ENCODE measurements at places on chromosomes 12 and 14.

DNA sequence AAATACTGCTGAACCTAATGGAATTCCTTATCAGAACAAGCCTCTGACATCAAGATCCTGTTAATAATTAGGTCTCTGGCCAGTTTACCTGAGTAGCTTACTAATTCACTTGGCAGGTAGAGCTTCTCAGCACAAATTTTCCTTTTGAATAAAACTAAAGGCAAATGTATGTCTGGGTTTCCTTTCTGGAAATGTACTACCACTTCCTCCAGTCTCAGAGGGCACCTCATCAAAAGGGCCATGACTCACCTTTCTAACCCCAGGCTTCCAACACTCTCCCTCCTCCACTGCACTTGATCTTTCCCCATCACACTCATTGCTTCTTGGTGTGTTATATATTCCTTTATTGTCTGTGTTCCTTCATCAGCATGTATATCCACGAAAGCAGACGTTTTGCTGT lies 90.5 kb downstream of the SLC2A13 start:
- no peak for DNase-seq

GRCh38 chr14:50666772-50667683 lies 1.1 kb downstream of the SAV1 start:
- DNase-seq = no peak

DNA sequence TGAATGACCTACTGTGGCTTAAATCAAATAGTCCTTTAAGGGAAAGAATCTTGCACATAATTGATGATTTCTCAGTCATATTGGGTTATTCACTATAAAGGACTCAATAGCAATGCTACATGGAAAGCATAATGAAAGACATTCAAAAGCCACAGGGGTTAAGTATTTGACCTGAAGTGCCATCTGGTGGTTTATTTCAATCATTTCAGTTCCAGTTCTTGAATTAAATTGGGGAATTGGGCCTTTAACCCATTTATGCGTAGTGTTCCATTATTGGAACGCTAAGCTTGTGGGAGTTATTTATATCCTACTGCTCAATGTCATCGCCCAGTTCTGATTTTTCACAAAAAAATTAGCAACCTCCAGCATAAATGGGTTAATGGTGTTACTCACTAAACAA lies 41.3 kb upstream of the C12orf71 start:
- DNase-seq = no peak

GRCh38 chr12:65084579-65084978 lies 36.5 kb downstream of the WIF1 start:
- no peak for DNase-seq

DNA sequence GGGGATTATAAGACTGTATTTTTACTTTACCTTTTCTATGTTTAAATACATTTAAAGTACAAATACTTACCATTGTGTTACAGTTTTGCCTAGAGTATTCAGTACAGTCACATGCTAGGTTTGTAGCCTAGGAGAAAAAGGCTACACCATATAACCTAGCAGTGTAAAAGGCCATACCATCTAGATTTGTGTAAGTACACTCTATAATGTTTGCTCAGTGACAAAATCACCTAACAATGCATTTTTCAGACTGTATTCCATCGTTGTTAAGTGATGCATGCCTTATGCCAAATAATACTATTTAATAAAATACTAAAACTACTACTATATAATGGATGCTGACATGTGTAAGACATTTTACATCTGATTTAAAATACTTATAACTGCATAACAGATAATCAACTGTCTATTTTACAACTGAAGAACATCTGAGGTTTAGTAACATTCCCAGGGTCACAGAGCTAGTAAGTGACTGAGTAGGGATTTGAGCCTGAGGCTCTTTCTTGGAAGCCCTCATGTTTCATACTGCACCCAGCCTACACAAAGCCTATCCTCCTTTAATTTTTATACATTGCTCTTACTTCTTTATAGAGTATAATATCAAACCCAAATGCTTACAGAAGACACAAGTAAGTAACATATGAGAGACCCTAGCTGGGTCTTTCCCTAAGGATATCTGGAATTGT lies 296.8 kb downstream of the SYT1 start:
- DNase-seq = no peak

DNA sequence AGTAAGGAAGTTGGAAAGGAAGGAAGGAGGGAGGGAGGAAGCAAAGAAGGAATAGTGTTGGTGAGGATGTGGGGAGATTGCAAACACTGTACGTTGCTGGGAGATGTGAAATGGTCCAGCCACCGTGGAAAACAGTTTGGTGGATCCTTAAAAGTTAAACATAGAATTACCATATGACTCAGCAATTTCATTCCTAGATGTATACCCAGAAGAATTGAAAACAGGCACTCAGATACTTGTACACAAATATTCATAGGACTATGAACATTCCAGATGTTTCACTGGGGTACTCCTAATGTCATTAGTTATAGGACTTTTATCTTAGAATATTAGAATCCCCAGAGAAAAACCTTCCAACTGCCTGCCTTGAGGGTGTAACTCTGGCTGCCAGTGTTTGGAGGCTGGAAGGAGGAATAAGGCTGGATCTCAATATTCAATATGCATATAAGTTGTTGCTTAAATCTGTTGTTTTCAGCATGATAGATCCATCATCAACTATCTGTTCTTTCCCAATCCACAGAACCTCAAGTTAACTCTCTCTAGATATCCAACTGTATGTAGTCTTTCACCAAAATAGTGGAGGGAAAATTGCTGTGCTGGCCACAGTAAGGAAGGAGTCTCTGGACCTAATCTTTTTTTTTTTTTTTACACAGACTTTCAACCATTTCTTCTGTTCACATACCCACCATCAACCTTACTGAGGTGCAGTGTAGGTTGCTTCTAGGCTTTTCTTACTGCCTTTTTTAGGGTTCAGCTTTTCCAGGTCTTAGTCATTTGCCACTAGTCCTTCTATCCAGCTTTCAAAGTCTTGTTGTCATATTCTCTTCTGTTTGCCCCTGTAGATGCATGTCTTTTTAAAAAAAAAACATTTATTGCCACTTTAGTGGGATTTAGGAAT lies 94.5 kb downstream of the DNAI7 start:
- DNase-seq = no peak

DNA sequence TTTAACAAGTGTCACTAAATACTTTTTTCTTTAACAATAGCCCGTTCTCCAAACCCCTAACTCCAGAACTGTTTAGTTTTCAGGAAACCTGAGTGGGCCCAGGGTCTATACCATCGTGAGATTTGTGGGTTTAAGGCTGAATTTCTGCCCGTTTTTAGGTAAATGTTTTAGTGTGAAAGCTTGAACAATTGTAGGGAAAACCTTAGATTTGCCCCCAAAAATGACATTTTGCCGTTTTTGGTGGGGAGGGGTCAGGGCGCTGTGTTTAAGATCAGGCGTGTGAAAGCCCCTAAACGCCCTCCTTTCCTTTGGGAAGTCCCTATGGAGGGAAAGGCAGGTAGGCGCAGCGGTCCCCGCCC lies 320 bp upstream of the PRPF39 start:
- no peak for DNase-seq

DNA sequence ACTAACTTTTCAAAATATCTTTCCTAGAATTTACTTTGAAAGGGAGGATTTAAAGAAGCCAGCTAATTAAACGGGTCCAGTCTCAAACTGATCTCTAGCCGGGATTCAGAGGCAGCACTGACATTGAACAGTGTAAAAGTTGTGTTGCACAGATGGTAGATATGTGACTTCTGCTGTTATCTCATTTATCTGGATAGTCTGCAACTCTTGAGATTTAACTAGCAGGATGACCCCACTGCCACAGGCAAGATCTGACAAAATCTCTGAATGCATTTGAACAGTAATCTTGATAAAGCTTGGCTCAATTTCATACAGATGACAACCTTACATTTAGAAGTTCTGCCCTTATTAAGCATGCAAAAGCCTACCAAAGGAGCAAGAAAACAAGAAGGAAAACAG lies 138.0 kb upstream of the CPNE8 start:
- DNase-seq = no peak

DNA sequence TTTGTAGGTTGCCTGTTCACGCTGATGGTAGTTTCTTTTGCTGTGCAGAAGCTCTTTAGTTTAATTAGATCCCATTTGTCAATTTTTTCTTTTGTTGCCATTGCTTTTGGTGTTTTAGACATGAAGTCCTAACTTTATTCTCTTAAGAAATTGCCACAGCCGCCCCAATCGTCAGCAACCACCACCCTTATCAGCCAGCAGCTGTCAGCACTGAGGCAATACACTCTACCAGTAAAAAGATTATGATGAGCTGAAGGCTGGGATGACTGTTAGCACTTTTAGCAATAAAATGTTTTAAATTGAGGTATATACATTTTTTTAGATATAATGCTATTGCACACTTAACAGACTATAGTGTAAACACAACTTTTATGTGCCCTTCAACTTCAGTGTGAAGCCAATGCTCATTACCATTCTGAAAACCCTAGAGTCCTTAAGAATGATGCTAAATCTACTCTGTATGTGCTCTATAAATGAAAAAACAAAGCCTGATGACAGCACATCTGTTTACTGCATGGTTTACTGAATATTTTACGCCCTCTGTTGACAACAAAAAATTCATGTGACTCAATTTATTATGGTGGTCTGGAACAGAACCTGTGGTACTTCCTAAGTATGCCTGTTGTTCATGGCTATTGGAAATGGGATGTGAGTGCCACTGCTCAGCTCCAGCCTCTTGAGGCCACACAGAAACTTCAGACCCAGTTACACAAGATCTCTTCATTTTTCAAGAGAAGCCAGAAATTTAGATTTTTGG lies 197.4 kb downstream of the DUSP6 start:
- no peak for DNase-seq

DNA sequence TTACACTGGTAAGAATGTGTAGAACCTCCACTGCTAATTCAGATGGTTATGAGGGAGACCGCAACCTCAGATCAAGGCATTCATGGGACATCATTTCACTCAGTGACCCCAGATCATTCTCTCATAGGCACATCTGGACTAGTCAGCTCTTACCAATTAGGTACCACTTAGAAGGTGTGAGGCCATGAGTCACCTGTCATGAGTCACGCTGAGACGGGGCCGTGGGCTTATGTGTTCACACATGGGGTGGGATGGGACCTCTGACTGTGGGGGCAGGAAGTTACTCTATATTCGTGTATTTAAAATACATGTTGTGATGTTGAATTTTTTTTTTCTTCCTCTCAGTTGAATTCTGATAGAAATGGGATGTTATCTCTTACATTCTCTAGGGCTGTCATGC lies 55.9 kb downstream of the CCDC92 start:
- DNase-seq = no peak

DNA sequence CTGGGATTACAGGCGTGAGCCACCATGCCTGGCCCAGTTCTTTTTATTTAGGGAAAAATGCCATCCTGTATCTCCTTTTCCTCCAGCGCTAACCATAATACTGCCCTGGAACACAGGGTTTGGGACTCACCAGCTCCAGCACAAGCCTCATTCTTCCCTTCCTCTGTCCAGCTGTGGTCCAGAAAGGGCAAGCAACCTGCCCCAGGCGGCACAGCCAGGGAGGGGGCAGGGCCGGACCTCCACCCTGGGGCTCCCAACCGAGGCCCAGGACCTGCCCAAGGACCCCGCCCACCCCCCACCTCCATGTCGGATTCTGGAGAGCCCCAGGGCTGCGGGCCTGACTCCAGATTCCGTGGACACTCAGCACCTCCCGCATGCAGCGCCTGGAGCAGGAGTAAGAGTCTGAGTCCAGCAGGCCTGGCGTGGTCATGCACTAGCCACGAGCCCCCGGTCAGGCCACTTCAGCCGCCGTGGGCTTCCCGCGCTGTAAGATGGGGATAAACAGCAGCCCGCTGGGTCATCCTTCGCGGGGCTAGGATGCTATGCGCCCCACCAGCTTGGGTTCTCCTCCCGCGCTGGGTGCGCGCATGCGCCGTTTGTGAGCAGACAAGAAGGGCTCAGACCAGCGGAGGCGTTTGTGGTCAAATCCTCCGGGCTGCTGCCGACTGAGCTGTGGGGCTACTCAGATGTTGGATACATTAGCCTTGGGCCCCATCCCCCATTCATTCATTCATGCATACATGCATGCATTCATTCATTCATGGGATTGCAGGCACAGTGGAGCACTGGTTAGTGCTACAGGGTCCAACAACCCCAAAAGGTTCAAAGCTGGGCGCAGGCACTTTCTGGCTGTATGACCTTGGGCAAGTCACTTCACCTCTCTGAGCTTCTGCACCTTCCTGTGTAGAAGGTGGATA lies 16.3 kb downstream of the TMEM119 start:
- no peak for DNase-seq

GRCh38 chr12:7907009-7907408 lies 29.0 kb downstream of the SLC2A3 start:
- no peak for DNase-seq

DNA sequence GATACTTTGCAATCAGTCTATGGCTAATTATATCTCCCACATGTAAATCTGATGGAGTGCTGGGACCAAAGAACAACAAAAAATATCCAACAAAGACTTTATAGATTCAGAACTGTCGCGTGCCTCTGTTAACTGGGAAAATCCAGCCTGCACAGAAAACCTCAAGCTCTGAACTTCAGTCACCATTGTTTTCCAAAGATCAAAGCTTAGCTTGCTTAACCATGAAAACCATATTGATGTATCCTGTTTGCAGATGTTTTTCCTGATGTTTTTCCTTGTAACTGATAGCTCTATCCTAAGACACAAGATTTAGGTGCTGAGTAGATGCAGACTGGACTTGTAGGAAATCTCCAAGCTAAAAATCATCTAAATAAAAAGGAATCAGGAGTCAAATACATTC lies 163.7 kb downstream of the GXYLT1 start:
- no peak for DNase-seq

GRCh38 chr14:55500219-55500701 lies 59.8 kb upstream of the TBPL2 start:
- no peak for DNase-seq

DNA sequence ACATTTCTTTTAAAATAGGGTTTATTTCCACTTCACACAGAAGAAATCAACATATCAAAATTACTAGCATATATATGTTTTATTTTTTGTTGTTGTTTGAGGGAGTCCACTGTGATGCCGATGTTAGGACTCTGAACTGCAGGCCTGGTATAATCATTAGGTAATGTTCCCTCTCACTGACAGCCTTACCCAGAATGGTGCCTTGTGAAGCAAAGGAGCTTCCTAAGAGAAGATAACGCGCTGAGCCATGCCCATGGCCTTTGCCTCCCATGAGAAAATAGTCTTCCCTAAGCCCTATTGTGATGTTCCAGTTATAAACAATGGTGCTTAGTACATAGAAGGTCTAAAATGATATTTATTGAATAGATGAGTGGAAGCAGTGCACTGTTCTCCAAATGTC lies 12.0 kb downstream of the GNG2 start:
- no peak for DNase-seq

GRCh38 chr12:78793491-78793890 lies 71.1 kb upstream of the SYT1 start:
- DNase-seq = no peak

- no peak for DNase-seq
Observed at GRCh38 chr14:82432301-82433105, 898.9 kb upstream of the SEL1L start.

GRCh38 chr14:38107216-38107631 lies 100.5 kb upstream of the SSTR1 start:
- DNase-seq = no peak

- DNase-seq = no peak
Observed at GRCh38 chr12:72273851-72274351, 1.7 kb downstream of the TRHDE start.
